Osteocyte (in vitro differentiated cells): ENCODE measurements at places on chromosomes 7 and 10.

- no peak for DNase-seq
These were observed 3.6 kb upstream of the HOXA11 start for GRCh38 chr7:27188386-27189294.

GRCh38 chr7:38682606-38683005, 51.4 kb upstream of the AMPH start:
- DNase-seq: no peak

GRCh38 chr7:52257890-52258289, 777.5 kb upstream of the POM121L12 start:
- DNase-seq: no peak

GRCh38 chr10:83723080-83723479, 416.2 kb upstream of the GHITM start:
- DNase-seq: no peak

DNA sequence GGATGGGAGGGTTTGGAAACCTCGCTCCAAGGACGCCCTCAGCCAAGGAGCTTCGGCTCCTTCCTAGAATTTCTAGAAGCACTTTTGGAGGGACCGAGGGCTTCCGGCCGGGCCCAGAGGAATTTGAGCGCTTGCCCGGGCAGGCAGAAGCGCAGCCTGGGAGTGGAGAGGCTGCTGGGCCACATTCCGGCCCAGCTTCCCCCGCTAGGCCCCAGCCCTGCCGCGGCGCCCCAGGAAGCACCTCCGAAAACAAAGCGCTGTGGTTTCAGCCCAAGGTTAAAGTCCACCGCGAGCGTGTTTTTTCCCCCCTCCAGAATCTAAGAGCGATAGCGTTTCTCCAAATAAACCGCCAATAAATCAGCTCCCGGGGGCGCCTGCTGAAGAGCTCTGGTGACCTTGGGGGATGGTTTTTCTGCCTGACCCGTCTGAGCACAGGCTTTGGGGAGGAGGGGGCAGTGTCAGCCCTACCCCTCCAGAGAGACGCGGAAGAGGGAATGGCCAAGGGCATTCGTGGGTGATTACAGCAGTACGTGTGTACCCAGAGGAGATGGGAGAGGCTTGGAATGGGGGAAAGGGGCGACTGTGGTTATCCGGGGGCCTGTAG, 5.7 kb upstream of the TNRC18 start:
- DNase-seq: no peak

DNA sequence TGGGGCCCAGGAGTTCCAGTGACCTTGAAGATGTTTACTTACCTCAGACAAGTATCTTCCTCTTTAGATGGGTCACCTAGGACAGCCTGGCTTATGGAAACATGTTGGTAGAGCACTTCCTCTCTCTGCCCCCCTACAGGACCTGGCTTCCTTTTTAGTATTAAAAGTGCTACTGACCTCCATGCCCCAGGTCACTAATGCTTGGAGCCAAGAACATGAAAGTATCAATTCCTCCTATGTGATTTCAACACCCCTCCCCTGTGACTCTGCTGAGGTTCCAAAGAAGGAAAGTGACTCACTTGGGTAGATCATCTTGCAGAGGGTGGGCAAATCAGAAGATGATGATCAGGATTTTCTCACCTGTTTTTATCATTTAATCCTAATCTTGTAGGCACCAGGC, 125.3 kb upstream of the CCDC6 start:
- DNase-seq: no peak

GRCh38 chr10:132186488-132187429, at the start of gene DPYSL4:
TSS of gene DPYSL4 (plus strand) at chr10:132186948. CDS start at chr10:132187064, 116 bp downstream.
- no peak for DNase-seq

DNA sequence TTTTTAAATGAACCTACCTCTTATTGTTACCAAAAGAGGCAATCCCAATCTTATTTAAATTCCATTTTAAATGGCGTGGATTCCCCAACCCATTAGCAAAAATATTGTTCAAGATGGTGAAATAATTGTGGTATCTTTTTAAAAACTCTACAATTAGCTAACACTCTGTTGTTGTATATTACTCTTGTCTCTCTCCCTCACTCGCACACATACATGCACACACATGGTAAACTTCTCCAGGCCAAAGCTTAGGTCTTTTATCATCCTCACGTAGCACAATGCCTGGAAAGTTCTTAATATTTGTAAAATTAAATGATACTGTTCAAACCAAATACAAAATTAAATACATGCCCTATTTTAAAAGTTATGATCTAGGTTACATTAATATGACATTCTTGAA, 169.2 kb upstream of the WNT16 start:
- DNase-seq: no peak

GRCh38 chr10:125757742-125758141, 17.9 kb downstream of the MMP21 start:
- DNase-seq: no peak

- DNase-seq: no peak
These were observed 132.7 kb downstream of the DNAJC1 start for GRCh38 chr10:21870849-21871248.

- no peak for DNase-seq
These were observed 175.2 kb upstream of the TNRC18 start for GRCh38 chr7:5598769-5599371.

DNA sequence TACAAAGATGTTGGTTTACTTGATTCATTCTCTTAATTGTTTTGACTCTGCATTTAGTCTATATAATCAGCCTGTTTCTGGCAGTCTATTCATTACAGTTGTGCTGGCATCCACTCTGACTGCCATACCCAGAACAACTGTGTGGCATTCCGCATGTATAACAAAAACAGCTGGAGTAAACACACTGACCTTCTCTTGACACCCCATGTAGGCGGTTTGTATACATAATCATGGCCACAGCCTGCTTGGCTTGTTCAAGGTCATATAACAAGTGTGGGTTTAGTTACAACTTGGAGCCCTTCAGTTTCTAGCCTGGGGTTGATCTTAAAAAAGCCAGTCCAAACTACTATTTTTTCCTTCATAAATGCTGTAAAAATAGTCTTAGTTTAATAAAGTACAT, 70.9 kb downstream of the MBL2 start:
- no peak for DNase-seq

DNA sequence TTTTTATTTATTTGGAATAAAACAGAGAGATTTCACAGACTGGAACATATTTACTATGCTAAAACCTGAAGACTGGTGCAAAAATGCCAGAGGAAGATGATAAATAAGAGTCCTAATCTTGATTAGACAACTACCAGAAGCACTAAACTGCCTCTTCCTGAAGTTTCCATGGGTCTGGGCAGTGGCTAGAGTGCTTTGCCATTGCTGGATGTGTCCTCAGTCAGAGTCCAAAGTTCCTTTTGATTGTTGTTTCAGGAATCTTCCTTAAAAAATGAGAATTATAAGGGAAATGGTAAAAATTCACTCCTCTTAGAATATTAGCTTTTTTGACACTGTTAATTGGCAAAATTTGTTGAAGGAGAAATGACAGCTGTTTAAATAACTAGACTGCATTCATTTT, 86.3 kb upstream of the AHR start:
- DNase-seq: no peak

DNA sequence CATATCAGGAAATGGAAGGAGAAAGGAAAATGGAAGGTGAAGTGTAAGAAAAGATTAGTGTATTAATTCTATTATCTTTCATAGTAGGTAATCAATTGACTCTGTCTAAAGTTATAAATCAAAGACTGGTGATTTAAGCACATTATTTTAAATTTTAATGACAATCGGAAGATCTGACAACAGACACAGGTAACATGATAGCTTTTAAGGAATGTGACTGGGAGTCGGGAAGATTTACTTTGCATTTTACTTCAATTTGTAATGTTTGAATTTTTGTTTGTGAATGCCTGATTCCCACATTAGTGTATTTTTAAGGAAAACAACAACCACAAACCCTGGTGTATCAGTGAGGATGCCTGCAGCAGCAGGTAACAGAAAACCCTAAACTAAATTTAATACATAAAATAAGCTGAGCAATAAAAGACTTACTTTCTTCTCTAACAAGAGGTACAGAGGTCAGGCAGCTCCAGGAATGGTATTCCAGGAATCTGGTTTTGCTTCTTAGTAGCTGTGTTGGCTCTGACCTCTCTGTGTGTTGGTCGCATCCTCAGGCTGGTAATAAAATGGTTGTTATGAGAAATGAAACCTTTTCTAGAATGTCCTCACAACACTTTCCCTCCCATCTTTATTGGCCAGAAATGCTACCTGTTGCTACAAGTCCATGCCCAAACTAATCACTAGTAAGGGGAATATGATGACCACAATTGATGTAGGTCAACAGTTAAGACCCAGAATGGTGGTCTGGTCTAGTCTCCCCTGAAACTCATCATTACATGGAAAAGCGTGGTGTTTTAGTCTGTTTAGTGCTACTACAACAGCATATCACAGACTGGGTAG, 12.2 kb downstream of the DNAJB9 start:
- no peak for DNase-seq

DNA sequence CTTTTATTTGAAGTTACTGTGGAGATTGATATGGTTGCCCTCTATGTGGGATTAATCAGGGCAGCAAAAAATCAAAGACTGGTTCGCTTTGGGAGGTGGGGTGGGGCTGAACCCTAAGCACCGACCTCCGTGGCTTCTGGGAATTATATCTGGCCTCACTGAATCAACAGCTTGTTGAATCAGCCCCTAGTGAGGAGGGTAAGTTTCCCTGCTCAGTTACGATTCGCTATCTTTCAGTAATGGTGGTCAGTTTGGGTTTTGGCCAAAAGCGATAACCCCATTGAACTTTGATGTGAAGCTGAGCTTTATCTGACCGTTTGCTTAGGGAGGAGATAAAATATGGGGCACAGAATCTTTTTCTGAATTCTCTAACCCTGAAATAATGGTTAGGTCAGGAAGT, 16.6 kb upstream of the ARPC1A start:
- no peak for DNase-seq

DNA sequence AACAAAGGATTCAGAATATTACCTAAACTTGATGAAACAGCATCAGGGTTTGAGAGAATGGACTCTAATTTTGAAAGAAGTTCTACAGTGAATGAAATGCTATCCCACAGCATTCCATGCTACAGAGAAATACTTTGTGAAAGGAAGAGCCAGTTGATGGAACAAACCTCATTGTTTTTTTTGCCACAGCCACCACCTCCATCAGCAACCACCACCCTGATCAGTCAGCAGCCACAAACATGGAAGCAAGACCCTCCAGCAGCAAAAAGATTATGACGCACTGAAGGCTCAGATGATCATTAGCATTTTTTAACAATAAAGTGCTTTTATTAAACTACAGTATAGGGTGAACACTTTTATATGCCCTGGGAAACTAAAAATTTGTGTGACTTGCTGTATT, 98.7 kb downstream of the LRRC4 start:
- DNase-seq: no peak
